Activated CD4-positive, alpha-beta T cell treated with anti-CD3 and anti-CD28 coated beads for 1 hour (primary cell): ENCODE measurements at places on chromosomes 7 and 10.

- no peak for DNase-seq
Observed at GRCh38 chr7:91778416-91778815, 102.1 kb downstream of the MTERF1 start.

DNA sequence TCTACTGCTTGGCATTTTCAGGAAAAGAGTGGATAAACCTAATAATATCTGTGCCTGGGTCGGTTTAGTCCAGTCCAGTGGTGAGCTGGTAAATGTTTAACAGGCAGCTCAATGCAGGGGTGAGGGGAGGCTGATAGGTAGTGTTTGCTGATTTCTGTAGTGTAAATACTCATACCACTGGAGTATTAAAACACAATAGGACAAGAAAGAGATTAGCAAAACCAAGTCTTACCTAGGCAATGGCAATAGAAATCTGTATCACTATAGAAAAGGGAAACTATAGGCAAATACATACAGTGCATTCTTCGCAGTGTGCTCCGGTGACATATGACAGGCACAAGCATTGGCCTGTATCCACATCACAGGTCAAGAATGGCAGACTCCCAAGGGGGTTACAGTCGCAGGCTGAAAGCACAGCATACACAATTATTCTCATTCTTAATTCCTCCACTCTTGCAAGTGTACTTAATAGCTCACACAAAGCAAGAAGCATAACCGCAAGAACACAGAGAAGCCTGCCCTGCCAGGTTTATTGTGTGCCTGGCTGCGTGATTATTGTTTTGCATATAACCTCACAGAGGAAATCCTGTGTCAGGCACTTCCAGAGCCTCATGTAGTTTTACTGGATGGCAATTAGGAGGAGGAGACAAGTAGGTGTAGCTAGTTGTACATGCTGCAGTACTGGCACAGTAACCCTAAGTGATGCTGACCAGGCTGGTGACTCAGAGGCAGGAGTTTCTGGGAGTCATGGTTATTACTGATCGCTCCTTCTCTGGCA, 35.0 kb downstream of the LAMB4 start:
- no peak for DNase-seq

DNA sequence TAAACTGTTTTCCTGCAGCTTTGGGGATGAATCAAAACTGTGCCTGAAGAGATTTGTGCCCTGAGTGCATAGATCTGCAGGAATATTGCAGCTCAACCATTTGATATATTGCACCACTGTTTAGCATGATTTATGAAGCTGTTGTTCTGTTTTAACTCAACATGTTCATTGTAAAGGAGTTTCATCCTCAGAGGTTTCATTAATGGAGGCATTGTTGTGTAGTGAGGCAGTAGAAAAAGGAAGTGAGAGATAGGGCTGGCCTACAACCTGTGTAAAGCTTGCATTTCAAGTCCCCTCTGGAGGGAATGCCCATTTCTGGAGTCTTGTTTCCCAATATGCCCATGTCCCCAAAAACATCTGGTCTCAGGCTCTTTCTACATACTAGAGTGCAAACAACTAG, 67.5 kb downstream of the DNAJC12 start:
- DNase-seq: no peak

GRCh38 chr10:76285515-76285914, 854.1 kb downstream of the LRMDA start:
- DNase-seq: no peak

GRCh38 chr10:5018134-5018533, 14.5 kb upstream of the AKR1C2 start:
- DNase-seq: no peak

DNA sequence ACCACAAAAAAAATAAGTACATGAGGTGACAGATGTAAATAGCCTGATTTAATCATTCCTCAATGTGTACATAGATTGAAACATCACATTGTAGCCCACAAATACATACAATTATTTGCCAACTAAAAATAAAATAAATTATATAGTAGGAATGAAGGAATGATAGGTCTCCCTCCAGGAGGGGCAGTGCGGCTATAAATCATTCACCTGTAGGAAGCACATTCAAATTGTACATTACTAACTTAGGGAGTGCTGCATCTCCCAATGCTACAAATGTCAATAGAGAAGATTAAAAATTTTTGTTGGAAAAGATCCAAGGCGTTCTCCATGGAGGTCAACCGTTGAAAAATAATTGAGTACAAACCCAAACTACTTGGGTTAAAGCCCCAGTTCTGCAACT, 4.2 kb downstream of the KBTBD2 start:
- DNase-seq: no peak

- DNase-seq: no peak
Observed at GRCh38 chr10:71659111-71659634, 60.4 kb downstream of the C10orf105 start.

DNA sequence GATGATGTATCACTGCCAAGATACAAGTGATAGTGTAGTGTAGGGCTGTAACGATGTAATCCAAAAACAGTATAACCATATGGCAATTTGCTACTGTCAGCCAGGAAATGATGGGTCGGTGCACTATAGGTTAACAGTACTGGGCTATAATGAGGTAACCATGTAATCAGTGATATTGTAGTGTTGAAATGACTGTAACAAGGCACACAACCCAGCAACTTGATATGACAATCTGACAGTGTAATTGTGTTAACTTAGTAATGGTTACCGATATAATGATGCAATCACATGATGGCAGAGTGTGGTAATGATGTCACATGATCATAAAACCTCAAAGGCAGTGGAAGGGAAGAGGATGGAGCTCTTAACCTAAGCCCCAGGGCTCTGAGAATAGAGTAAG, 73.8 kb upstream of the SLF2 start:
- DNase-seq: no peak

DNA sequence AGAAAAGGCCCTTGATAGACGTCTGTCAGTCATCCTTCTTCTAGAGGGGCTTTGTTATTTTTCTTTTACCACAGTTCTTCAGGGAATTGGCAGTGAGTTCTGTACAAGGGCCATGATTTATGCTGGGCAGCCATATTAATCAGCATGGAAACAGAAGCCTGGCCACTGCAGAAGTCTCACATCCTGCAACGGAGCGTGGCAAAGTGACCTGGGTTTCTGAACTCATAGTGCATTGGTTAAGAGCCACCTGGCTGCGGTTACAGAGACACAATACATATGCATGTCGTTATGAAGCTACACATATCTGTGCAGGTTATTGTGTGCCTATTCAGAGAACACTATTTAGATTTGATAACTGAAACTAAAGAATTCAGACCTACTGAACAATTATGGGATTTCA, 419.4 kb upstream of the CELF2 start:
- no peak for DNase-seq

- DNase-seq: no peak
Observed at GRCh38 chr7:41404375-41405074, 298.4 kb downstream of the INHBA start.

DNA sequence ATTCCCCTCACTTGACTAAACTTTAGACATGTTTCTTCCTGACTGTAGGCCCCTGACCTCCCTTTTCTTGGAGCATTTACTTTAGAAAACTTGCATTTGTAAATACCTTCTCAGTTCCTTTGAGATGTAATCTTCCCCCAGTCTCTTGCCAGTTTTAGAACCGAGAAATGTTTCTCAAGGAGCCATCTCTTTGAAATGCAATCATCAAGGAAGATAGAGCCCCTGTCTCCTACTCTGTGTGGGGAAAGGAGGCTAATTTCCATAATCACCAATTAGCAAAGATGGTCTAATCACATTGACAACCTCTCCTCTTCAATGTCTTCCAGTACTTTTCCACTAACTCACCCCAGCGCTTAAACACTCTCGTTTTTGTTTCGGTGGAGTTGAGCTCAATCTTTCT, 70.0 kb upstream of the SMIM30 start:
- no peak for DNase-seq

DNA sequence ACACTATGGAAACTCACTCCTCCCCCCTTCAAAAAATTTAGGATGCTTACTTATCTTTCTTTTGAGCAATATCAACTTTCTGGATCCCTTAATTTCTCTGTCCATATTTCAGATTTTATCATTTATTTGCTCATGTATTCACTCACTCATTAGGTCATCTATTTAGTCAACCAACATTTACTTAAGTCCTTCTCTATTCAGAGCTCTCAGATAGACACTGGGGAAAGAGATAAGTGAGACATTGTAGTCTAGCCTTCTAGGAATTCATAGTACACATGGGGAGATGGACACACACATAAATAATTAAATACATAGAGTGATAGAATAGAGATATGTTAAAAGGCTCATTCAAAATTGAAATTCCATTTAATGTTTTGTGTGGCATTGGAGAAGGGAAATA, 9.2 kb downstream of the CPN1 start:
- no peak for DNase-seq

- no peak for DNase-seq
Observed at GRCh38 chr7:20417675-20418382, 87.1 kb downstream of the ITGB8 start.

DNA sequence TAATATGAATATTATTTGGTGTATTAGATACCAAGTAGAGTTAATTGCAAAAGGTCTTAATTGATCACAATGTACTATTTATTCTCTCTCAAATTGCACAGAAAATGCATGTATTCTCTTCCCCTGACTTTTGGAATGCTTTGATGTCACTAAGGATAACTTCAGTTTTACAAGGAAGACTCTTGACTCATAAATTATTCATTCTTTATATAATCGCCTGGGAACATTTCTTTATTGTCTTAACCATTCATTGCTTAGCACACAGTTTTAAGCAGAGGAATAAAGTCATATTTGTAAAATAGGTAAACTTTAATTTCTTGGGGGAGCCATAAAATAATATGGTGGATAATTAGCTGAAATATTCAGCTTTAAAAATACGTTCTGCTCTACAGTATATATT, 306.0 kb upstream of the TMEM229A start:
- DNase-seq: no peak

DNA sequence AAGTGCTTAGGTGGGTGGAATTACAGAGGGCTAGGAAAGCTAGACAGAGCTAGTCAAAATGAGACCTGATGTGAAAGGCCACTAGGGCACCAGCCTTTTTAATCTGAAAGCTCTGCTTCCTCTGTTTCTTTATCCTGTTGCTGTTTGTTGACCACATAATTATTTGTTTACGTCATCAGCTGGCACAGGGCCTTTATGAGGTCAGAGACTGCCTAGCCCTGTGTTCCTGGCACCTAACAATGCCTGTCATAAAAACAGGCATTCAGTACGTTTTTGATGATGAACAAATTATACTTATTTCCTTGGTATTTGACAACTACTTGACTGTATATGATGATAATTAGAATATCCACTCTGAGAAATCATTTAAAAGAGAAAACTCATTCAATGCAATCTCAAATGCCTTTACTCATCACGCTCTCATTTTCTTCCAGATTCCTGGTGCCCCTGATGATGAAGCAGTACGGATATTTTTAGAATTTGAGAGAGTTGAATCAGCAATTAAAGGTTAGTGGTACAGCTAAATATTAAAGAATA, 26.0 kb downstream of the RBM17 start:
- no peak for DNase-seq

GRCh38 chr10:8063128-8063908, 8.8 kb downstream of the GATA3 start:
- DNase-seq: no peak

- peak; percentile 33 for DNase-seq
Observed at GRCh38 chr7:3043544-3044371, at the start of gene CARD11. TSS of gene CARD11 (minus strand) at chr7:3043867. CDS start at chr7:2958506, 85,361 bp downstream.

- no peak for DNase-seq
Observed at GRCh38 chr7:158562517-158562916, 25.1 kb downstream of the PTPRN2 start.

DNA sequence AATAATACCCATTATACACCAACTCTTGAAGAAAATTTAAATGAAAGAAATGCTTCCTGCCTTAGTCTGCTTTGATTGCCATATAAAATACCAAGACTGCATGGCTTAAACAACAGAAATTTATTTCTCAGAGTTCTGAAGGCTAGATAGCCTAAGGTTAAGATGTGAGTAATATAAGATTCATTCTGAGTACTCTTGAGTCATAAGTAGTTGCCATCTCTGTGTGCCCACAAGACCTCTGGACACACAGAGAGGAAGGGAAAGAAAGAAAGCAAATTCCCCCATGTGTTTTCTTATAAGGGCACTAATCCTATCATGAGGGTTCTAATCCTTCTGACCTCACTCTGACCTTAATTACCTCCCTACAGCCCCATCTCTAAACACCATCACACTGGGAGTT, 201.2 kb downstream of the PTN start:
- no peak for DNase-seq

GRCh38 chr10:33070101-33070500, 112.1 kb upstream of the ITGB1 start:
- no peak for DNase-seq

GRCh38 chr7:53658951-53659350, 623.5 kb downstream of the POM121L12 start:
- no peak for DNase-seq

DNA sequence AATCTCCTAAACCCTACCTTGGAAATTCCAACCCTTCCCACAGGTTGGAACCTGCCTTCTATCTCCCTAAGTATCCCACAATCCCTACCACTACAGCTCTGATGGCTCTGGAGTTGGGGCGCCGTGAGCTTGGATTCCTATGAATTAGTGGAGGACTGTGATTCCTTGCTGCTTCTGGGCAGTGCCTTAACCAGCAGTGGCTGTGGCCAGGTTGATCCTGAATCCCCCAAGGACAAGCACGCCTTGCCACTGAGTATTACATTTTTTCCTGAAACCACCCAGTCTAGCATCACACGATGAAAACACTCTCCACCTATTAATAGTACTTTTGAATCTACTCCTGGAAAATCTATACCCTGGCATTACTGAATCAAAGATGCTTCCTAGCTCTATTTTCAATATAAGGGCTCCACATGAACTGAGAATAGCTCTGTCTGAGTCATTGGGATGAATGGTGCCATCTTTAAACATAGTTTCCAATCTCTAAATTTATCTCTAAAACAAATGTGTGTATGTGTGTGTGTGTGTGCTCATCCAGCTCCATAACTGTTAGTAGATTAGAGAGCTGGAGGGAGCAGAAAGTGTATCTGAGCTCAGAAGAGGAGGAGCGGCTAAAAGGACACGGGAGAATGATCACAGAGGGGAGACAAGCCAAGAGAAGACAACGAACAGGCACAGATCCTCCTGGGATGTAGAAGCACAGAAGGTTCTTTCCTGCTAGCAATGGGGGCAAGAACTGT, 11.9 kb upstream of the INPP5F start:
- no peak for DNase-seq

GRCh38 chr10:3619241-3619640, 165.8 kb downstream of the KLF6 start:
- no peak for DNase-seq

DNA sequence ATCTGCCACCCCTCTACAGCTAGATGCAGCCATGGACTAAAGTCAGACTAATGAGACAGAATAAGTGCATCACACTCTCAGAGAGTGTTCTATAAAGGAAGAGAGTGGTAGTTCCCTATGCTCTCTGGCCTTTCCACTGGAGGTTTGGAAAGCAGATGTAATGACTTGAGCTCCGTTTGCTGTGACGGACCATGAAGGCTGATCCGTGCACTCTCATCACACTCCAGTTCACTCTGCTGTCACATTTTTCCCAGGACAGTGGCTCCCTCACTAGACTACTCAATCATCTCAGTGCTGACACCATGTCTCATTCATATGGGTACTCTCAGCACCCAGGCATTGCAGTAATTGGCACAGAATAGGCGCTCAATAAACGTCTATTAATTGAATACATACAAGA, 20.4 kb downstream of the TRDMT1 start:
- no peak for DNase-seq

- no peak for DNase-seq
Observed at GRCh38 chr10:31935678-31936077, 7.0 kb upstream of the ARHGAP12 start.

GRCh38 chr10:30591249-30591670, 38.3 kb downstream of the LYZL2 start:
- DNase-seq: no peak
